Endothelial cell of coronary artery (primary cell): ENCODE measurements at places on chromosomes 12 and 14. TPM values are rescaled to one million over a fixed set of nuclear protein-coding genes. Genes with fewer than 3 reads are reported as not detected.

The EID3 gene
- total RNA-seq = 4.1 and 18.4 TPM in 2 replicates

The RDH5 gene
- 1.2 and 2.8 TPM in 2 replicates for total RNA-seq

The AQP2 gene
- not detected in 2 replicates for total RNA-seq

The CSRNP2 gene
- total RNA-seq = 16.2 and 18.7 TPM in 2 replicates

The IGF1 gene
- 0.09 and 0.28 TPM in 2 replicates for total RNA-seq

The MIP gene
- total RNA-seq = not detected in 2 replicates

The KRT3 gene
- not detected in 2 replicates for total RNA-seq

The NPFF gene
- not detected in 2 replicates for total RNA-seq

The VRTN gene
- total RNA-seq = not detected in 2 replicates

The NGB gene
- not detected in 2 replicates for total RNA-seq

The KRT75 gene
- not detected in 2 replicates for total RNA-seq

The SERPINA12 gene
- not detected in 2 replicates for total RNA-seq

The KCNJ8 gene
- 0.56 TPM in 1 of 2 replicates, not detected in the other for total RNA-seq

The COCH gene
- total RNA-seq = 0.09 and 0.56 TPM in 2 replicates

The OASL gene
- total RNA-seq = 0.19 and 0.36 TPM in 2 replicates

The NANOG gene
- total RNA-seq = not detected in 2 replicates

The TBX3 gene
- 0.63 and 3.2 TPM in 2 replicates for total RNA-seq

The ACRBP gene
- total RNA-seq = 0.27 and 0.28 TPM in 2 replicates

The SLC10A1 gene
- not detected in 2 replicates for total RNA-seq

The TAS2R9 gene
- 0.09 TPM in 1 of 2 replicates, not detected in the other for total RNA-seq

The PLEK2 gene
- total RNA-seq = 13.1 and 18.7 TPM in 2 replicates
